Heart left ventricle (tissue), 16 donors: ENCODE measurements at places on chromosomes 2 and 18. TPM values are rescaled to one million over a fixed set of nuclear protein-coding genes. Genes with fewer than 3 reads are reported as not detected.

Gene FZD7
- total RNA-seq, result 19.3 TPM

Gene IL1F10
- total RNA-seq, result not detected

Gene TNFAIP6
- 1.9 TPM for total RNA-seq

Gene NTSR2
- total RNA-seq, result not detected

Gene CRYBA2
- not detected for total RNA-seq

Gene POMC
- total RNA-seq, result 7.1 TPM

DNA sequence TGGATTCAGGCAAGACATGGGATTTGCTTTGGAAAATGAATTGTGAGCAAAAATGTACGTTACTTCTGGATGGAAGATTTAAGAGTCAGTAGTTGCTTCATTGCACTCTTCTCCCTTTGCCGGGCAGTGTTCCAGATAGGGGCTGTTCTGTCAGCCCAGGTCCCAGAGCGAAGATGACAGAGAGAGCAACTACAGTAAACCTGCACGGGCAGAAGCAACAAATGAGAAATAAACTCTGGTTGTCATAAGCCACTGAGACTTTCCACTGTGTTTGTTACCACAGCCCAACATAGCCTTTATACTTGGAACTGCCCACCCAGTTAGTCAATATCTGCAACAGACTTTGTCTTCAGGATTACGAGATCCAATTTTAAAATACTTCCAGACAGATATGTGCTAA lies 83.3 kb downstream of the CACNB4 start:
- DNase-seq, result no peak

GRCh38 chr2:145685383-145686050 lies 1165.6 kb upstream of the ZEB2 start:
- no peak for DNase-seq

GRCh38 chr2:142104134-142104758 lies 26.6 kb downstream of the LRP1B start:
- no peak for DNase-seq

DNA sequence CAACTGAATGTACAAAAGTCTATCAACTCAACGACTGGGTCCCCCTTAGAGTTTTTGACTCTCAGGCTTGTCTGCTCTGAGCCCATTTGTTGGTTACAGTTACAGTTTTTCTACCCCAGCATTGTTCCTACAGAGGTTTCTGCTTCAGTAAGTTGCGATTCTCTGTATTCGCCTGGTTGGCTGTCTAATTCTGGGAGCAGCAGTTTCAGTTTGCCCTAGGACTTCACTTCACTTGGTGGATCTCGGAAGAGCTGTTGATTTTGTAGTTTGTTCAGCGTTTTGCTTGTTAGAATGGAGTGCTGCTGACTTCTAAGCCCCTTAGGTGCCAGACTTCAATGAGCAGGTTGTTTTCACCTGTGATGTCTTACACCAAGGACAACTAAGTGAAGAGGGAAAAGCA lies 296.5 kb upstream of the EPAS1 start:
- DNase-seq, result no peak

- DNase-seq, result no peak
Observed at GRCh38 chr2:205274801-205275200, 407.5 kb upstream of the NRP2 start.

GRCh38 chr18:23643815-23644490 lies 18.8 kb downstream of the ANKRD29 start:
- no peak for DNase-seq

GRCh38 chr2:187434342-187434785 lies 13.7 kb downstream of the CALCRL start:
- DNase-seq, result no peak

GRCh38 chr2:68448671-68449653 lies 18.1 kb downstream of the FBXO48 start:
- DNase-seq, result no peak

GRCh38 chr2:124241-124880 lies 78.1 kb upstream of the FAM110C start:
- DNase-seq, result no peak

GRCh38 chr2:214881647-214882202 lies 72.2 kb upstream of the BARD1 start:
- no peak for DNase-seq

GRCh38 chr2:232621186-232621585 lies 12.2 kb upstream of the EFHD1 start:
- no peak for DNase-seq

DNA sequence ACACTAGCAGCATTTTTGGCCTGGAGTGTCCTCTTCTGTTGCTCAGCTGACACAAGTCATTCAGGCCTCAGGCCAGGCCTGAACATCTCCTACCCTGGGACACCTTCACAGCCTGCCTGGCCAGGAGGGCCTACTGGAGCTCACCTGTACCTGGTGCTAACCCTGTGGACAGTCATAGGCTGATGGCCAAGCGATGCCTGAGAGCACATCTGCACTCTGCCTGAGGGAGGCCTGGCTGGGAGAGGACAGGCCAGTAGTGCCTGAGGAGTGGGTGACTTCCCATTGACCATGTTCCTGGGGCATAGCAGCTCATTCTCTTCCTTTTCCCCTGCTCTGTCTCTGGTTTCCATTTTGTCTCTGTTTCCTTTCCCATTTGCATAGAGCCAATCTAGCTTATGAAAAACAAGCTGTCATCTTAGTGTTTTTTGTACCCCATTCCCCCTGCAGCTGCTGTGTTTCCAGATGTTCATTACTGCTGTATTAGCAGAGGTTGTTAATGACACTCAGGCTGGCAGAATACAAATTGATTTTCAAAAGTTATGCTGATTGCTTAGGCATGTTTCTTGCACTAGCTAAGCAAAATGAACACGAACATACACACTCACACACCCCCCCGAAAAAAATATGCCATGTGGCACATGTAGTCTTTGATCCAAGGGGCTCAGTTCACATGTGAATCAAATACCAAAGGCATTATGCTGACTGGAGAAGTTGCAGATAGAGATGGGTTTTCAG lies 149.7 kb upstream of the HS6ST1 start:
- no peak for DNase-seq

DNA sequence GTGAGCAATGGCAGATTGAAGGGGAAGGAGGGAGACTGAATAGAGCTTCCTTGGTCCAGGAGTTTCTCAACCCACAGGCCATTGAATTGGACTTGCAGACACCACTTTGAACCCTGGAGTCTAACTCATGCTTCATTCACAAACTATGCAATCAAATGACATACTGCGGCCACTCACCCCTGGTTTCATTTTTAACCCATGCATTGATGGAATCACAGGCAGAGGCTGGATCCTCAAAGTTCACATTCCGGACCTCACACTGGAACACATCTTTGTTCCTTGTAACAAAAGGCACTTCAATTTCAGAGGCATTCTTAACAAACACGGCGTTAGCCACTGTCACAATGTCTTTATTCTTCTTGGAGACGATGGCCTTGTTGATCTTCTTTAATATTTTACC lies 40.7 kb downstream of the MRPL44 start:
- DNase-seq, result no peak

DNA sequence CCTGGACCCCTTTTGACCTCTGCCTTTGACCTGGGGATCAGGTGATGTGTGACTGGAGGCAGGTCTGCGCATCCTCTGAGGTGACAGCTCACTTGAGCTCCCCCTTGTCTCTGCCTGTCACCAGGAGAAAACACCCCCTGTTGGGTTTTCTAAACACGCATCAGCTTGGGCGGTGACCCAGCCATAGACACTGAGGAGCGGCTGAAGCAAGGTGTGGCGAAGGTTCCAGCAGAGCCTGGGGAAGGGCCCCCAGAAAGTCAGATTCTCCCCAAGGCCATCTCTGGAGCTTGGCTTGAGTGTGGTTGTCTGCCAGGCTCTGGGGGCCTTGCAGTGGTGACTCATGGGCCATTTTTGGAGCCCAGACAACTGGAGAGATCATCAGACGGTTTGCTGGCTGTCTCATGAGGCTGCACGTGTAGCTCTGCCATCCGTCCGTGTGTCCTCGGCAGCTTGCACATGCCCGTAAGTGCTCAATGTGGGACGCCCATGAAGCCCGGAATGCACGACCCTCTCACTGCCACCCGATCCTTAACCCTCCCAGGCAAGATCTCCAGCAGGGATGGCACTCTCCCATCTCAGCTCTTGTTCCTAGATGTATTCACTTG lies 29.4 kb downstream of the SIX3 start:
- DNase-seq, result no peak
